ENCODE measurements at places on chromosomes 12 and 14.

DNA sequence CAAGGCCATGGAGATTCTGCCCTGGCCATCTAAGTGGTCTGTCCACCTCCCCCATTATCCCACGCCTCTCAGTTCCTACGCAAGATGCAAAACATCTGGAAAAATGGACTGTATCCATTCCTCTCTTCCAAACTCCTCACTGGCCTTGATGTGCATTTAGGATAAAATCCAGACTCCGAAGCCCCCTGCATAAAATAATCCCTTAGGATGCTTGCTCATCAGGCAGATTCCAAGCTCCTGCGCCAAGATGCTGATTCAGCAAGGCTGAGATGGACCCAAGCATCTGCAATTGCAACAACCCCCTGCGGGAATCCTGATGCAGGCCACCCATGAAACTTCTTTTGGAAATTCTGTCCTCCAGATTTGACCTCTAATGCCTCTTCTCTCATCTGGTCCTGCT, 81.6 kb downstream of the SPRING1 start:
- DNase-seq, result no peak

GRCh38 chr12:29343022-29343799, 37.8 kb downstream of the ERGIC2 start:
- no peak for DNase-seq

- no peak for DNase-seq
Measured at GRCh38 chr12:96015672-96016071, 19.5 kb upstream of the HAL start.

- peak; percentile 65 for DNase-seq
Measured at GRCh38 chr12:64714551-64714968, 44.6 kb downstream of the GNS start.

GRCh38 chr12:60231303-60231702, 635.5 kb downstream of the SLC16A7 start:
- DNase-seq, result no peak

DNA sequence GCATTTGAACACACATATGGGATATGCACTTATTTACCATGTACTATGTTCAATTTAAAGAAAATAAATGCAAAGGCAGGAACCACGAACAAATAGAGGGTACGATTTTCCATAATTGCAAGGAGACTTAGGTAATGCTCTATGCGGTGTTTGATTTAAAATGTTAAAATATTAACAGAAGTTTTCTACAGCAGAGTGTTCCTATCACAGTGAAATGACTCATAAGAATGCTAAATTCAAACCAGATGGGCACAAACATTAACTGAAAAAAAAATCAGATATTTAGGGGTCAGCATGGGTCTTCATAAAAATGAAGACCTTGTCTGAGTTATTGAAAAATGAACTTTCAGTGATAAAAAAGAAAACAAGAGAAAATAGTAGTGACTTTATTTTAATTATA, 65.4 kb downstream of the LLPH start:
- DNase-seq, result no peak

DNA sequence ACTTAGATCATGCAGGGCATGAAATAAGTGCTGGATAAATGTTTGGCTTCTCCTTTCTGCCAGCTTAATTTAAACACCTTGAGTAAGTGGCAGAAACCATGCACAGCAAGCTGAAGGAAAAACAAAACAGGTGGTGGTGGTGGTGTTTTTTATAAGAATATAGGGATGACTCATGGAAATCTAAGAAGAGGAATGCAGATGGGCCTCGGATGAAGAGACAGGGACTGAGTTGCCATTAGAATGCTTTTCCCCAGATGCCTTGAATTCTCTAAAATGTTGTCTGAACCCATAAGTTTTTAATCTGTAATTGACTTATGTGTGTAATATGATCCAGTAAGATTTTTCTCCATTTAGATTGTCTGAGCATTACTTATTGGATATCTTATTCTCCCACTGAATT, 93.1 kb upstream of the ZDHHC17 start:
- DNase-seq, result no peak

- no peak for DNase-seq
Measured at GRCh38 chr12:113261847-113262470, 40.7 kb downstream of the TPCN1 start.

DNA sequence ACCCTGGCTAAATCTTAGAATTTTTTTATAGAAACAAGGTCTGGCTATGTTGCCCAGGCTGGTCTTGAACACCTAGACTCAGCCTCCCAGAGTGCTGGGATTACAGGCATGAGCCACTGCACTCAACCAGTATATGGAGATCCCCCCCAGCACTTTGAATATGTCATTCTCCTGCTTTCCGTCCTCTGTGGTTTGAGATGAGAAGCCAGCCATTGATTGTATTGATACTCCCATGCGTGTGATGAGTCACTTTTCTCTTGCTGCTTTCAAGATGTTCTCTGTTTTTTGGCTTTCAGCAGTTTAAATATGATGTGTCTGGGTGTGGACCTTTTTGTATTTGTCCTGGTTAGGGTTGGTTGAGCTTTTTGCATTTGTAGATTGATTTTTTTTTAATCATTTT, 75.2 kb upstream of the DNM1L start:
- DNase-seq, result no peak

DNA sequence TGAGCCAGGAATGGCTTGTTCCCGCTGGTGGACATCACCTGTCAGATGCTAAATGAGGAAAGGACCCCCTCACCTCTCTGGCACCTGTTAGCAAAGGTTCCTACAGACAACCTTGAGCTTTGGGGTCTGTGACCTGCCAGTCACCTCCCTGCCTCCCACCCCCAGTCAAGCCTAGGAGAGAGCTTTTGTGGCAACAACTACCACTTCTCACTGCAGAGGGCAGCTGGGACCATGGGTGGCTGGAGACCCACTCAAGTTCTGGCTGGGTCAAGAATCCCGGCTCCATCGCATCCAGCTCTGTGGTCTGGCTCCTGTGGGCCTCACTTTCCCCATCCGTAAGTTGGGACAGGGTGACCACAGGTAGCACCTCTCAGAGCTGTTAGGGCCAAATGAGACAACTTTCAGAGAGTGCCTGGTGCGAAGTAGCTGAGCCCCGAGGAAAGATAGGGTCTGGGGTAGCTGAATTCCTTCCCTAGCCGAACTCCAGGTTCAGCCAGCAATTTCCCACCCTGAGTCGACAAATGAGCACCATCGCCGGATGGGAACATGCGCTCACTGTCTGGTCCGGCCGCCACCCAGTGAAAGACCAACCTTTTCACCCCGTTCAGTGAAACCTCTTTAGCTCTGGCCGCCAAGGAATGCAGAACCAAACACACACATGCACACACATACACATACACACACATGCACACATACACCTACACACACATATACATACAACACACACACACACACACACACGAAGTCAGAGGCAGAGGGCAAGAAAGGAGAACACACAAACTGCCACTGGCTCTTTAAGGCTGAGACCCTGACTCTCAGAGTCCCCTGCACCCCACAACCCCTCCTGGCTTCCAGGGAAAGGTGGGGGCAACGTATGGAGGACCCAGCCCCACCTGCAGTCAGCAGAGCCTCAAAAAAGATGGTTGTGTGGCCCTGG, 1.9 kb downstream of the TMEM119 start:
- no peak for DNase-seq

DNA sequence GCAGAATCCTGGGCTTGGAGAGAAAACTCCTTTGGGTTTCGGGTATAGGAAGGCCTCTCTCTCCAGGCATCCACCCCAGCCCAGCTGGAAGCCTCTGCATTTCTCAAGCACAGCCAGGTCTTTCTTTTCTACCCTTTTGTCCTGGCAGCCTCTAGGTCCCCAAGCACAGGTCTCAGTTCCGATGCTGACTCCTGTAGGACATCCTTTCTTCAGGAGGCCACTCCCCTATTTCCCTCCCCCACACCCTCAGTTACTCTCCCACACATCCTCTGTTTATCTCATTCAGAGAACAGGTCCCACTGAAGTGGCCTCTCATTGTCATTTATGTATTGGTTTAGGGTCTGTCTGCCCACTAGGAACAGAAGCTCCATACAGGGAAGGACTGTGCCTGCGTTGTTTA, 352.6 kb downstream of the VRK1 start:
- no peak for DNase-seq

DNA sequence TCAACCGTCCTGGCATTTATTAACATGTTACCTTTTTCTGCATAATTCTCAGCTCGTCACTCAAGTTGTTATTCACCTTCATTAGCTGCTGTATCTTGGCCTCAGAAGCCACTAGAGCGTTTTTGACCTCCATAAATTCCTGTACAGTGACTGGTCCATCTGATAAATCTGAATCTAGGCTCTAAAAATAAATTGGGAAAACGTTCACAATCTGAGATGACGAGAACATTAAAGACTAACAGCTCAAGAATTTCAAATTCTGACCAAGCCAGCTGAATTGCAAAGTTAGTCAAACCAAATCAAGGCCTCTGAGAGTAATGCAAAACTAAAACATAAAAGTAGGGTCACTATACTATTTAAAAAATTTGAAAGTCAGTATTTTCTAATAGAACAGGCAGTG, 45.0 kb downstream of the GIT2 start:
- no peak for DNase-seq

DNA sequence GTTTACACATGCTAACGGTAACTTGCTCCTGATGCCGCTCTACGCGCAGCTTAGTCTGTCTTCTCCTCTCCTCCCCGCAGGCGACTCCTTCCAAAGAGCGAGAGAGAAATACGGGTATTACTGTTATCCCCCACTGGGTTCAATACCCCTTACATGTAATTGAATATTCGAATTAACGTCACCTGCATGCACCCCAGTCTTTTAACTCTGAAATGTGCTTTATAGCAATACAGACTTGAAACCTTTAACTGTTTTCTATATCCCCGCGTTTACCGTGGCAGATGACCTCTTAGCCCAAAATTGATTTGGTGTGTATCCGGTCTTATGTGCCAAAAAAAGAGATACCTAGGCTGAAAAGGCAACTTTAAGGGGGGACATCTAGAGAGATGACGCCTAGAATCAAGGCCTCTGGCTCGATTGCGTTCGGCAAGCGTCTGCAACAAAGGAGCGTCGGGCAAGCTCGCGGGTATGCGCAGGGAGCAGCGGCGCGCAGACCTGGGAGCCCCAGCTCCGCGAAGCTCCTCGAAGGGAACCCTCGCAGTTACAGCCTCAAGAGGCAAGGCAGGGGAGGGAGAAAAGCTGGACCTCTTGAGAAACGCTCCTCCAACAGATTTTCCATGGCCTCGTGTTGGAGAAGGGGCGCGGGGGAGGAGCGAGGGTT, 6.8 kb upstream of the FOXG1 start:
- DNase-seq, result no peak

DNA sequence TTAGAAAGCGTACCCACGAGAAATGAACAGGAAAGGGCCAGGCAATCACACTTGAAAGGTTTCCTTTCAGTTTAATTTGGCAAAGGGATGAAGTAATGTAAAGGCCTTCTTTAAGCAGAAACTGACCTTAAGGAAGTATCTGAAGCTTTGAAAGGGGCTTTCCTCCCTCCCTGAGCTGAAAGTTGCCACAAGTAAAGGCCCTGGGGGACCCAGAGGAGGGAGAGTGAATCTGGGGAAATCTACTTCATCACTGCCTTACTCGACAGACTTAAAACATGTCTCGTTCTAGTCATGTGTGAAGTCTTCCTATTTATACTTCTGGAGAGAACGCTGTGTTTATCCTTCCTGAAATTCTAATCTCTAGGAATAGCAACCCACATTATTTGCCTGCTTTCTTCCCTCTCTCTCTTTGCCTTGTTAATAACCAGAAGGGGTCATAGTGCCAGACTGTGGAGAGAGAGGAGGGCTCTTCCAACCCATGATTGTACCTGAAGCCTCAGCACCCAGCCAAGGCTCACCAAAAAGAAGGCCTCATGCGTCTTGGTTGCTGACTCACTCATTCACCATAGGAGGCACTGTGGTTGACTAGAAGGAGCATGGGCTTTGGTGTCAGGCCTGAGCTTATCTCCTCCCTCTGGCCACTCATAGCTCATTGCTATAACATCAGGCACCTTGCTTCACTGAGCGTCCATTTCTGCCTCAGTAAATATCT, 10.2 kb upstream of the GPX2 start:
- DNase-seq, result no peak

- DNase-seq, result no peak
Measured at GRCh38 chr14:96653597-96653996, 143.6 kb upstream of the VRK1 start.

All from CD4-positive, alpha-beta T cell treated with Interferon gamma for 1 hour (primary cell).